ENCODE measurements at places on chromosomes 1 and 21. TPM values are rescaled to one million over a fixed set of nuclear protein-coding genes. Genes with fewer than 3 reads are reported as not detected.

GRCh38 chr1:218346391-218347204 lies 1.5 kb downstream of the TGFB2 start:
- no peaks in the 10 kb centered on the region for H3K36me3 ChIP-seq
- H3K27ac ChIP-seq, result peak overlapping the region; percentile 72
- H3K4me1 ChIP-seq, result peaks cover 25% of the 10 kb centered on the region
- peak; percentile 77 for DNase-seq
- peak overlapping the region; percentile 73 for H3K4me3 ChIP-seq

DNA sequence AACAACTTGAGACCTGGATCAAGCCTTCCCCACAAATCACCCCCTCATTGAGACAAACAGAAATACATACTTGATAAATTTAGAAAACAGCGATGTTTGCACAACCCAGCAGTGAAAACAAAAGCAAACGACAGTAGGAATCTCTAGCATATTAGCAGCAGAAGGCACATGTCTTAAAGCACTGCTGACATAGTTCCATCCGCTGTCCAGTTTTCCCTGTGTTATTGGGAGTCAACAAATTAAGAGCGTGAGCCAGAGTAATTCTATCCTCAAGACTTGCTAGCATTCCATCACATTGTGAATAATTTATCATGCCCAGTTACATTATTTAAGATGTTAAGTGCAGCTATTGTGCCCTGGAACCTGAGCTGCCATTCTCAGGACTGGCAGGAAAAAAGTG lies 55.3 kb downstream of the IGSF5 start:
- H3K4me3 ChIP-seq, result no peak overlapping the region
- DNase-seq, result no peak
- no peaks in the 10 kb centered on the region for H3K36me3 ChIP-seq
- peaks cover 10% of the 10 kb centered on the region for H3K4me1 ChIP-seq
- no peaks in the 10 kb centered on the region for H3K27me3 ChIP-seq
- no peak overlapping the region for H3K27ac ChIP-seq

- H3K27me3 ChIP-seq, result peaks cover 6% of the 10 kb centered on the region
- no peaks in the 10 kb centered on the region for H3K36me3 ChIP-seq
- 0 out of 2 replicates have a peak, but pooled peaks cover under 1% of the 10 kb centered on the region for H3K4me1 ChIP-seq
- H3K4me3 ChIP-seq, result no peak overlapping the region
Observed at GRCh38 chr1:57106296-57106695, 140.5 kb upstream of the C8B start.

GRCh38 chr1:17348593-17349234 lies 23.3 kb upstream of the PADI6 start:
- no peak overlapping the region for H3K27ac ChIP-seq
- no peaks in the 10 kb centered on the region for H3K4me1 ChIP-seq
- H3K36me3 ChIP-seq, result no peaks in the 10 kb centered on the region
- peaks cover 12% of the 10 kb centered on the region for H3K27me3 ChIP-seq

- H3K27ac ChIP-seq, result no peak overlapping the region
- no peak overlapping the region for H3K4me3 ChIP-seq
- no peak for DNase-seq
- peaks cover 13% of the 10 kb centered on the region for H3K27me3 ChIP-seq
- H3K4me1 ChIP-seq, result no peaks in the 10 kb centered on the region
Observed at GRCh38 chr1:11388617-11389016, 90.3 kb upstream of the DISP3 start.

GRCh38 chr1:89794406-89794805 lies 26.4 kb upstream of the LRRC8D start:
- H3K4me3 ChIP-seq, result no peak overlapping the region
- no peaks in the 10 kb centered on the region for H3K4me1 ChIP-seq
- H3K36me3 ChIP-seq, result no peaks in the 10 kb centered on the region
- no peak for DNase-seq
- no peaks in the 10 kb centered on the region for H3K27me3 ChIP-seq

DNA sequence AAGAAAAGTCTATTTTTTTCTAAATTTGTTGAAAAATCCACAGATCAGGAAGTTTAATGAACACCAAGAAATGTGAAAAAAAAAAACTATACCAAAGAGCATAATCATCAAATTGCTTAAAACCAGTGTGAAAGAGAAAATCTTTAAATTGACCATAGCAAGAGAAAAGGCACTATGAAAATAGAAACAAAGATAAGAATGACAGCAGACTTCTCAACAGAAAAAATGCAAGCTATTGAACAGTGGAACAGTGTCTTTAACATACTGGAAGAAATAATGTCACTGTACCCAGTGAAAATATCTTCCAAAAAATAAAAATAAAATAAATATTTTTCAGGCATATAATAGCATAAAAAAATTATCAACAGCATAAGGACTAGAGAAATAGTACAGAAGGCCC lies 243.0 kb upstream of the GJB5 start:
- no peaks in the 10 kb centered on the region for H3K27me3 ChIP-seq
- H3K27ac ChIP-seq, result no peak overlapping the region
- no peak for DNase-seq
- no peaks in the 10 kb centered on the region for H3K4me1 ChIP-seq

PGBD2 gene
- total RNA-seq, result 5.6 TPM
